GM12878 (cell line): ENCODE measurements at places on chromosomes 5 and 9. TPM values are rescaled to one million over a fixed set of nuclear protein-coding genes. Genes with fewer than 3 reads are reported as not detected.

GRCh38 chr9:107491081-107492053, 1.8 kb upstream of the KLF4 start:
- no peak for DNase-seq
- H3K4me3 ChIP-seq = no peak overlapping the region
- H3K36me3 ChIP-seq = no peaks in the 10 kb centered on the region

Gene IRX1
- not detected in 2 replicates for total RNA-seq

GRCh38 chr5:100900796-100901781, 2.0 kb downstream of the ST8SIA4 start:
- H3K27ac ChIP-seq = peak overlapping the region; percentile 98
- no peaks in the 10 kb centered on the region for H3K27me3 ChIP-seq
- peak overlapping the region; percentile 98 for H3K4me3 ChIP-seq
- no peaks in the 10 kb centered on the region for H3K4me1 ChIP-seq

Gene UBAP2
- total RNA-seq = 45.3 and 48.2 TPM in 2 replicates

Gene MOCS2
- total RNA-seq = 13.0 and 14.4 TPM in 2 replicates

GRCh38 chr5:172385010-172385563, 69.2 kb downstream of the SH3PXD2B start:
- H3K36me3 ChIP-seq = no peaks in the 10 kb centered on the region
- H3K4me3 ChIP-seq = no peak overlapping the region
- no peak overlapping the region for H3K27ac ChIP-seq
- no peak for DNase-seq
- no peaks in the 10 kb centered on the region for H3K27me3 ChIP-seq

- no peak overlapping the region for H3K27ac ChIP-seq
- no peaks in the 10 kb centered on the region for H3K36me3 ChIP-seq
- no peak for DNase-seq
- no peaks in the 10 kb centered on the region for H3K27me3 ChIP-seq
- no peaks in the 10 kb centered on the region for H3K4me1 ChIP-seq
Measured at GRCh38 chr5:25414742-25415141, 770.0 kb upstream of the CDH10 start.

DNA sequence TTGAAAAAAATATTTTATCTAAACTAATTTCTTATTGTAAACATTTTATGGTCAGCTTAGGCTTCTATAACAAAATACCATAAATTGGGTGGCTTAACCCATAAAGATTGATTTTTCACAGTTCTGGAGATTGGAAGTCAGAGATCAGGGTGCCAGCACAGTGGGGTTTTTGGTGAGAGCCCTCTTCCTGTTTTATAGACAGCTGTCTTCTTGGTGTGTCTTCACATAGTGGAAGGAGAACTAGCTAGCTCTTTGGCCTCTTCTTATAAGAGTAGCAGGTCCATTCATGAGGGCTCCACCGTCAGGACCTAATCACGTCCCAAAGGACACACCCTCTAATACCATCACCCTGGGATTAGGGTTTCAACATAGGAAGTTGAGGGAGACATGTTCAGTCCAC, 26.6 kb downstream of the OTULINL start:
- no peaks in the 10 kb centered on the region for H3K27me3 ChIP-seq
- no peak for DNase-seq
- H3K27ac ChIP-seq = no peak overlapping the region
- H3K4me1 ChIP-seq = no peaks in the 10 kb centered on the region
- no peak overlapping the region for H3K4me3 ChIP-seq
- H3K36me3 ChIP-seq = no peaks in the 10 kb centered on the region
